ENCODE measurements at places on chromosomes 11 and 22.

DNA sequence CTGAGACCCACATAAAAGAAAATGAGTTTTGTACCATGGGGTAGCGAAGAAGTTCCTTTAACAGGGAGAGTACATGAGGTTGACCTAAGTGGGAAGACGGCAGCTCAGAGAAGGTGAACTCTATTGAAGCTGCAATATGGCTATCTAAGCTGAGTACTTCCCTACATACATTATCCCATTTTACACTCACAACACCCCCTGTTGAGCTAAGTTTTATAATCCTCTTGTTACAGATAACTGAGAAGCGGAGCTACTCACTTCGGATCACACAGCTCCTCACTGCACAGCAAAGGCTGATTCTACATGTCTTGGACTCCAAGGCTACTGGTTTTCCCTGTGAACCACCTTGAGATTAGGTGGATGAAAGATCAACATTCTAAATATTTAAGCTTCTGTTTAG is 8.2 kb upstream of the PIWIL4 start:
- DNase-seq, result no peak

- DNase-seq, result no peak
Observed at GRCh38 chr11:12182302-12182675, 71.9 kb downstream of the MICAL2 start.

DNA sequence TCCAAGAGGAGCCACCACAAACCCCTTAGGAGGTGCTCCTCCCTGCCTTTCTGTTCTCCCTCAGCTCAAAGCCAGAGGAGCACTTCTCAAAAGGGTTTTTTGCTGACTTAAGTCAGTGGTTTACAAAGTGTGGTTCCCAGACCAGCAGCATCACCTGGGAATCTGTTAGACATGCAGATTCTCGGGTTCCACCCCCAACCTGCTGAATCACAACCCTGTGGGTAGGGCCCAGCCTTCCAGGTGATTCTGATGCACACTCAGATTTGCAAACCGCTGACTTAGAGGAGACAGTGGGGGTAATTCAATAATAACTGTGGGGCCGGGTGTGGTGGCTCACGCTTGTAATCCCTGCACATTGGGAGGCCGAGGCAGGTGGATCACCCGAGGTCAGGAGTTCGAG is 22.8 kb downstream of the CREB3L1 start:
- no peak for DNase-seq

GRCh38 chr11:120719348-120719747 is 207.8 kb downstream of the GRIK4 start:
- no peak for DNase-seq

DNA sequence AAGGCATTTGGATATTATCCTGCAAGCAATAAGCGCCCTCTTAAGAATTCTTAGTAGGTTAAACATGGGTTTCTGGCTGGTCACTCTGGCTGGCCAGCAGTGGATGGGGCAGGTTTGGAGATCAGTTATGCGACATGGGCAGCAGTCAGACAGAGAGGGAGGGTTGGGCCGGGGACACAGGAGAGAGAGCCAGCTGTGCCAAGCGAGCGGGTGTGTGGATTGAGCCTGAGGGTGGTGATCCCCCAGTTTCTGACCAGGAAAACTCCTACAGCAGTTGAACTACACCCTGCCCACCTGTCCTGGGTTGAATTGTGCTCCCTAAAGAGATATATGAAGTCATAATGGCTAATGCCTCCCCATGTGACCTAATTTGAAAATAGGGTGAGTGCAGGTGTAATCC is 671.2 kb downstream of the TBC1D22A start:
- DNase-seq, result peak; percentile 8

DNA sequence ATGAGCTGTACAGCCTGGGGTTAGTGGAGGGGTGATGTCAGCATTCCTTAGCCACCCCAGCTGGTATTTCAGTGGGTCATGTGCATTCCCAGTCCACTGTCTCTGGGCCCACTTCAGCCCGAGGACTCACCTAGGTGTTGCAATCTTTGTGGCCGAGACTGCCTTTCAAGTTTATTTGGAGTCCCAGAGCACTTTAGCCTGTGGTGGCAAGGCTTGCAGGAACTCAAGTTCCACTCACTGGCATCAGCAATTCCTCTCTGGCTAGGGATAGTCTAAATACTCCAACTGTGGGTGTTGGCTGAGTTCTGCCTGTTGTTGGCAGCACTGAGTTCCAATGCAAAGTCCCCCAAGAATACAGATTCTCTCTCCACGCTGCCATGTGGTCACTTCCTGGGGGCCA is 191.6 kb upstream of the PGR start:
- no peak for DNase-seq

GRCh38 chr22:50221410-50222300 is 20.8 kb downstream of the SELENOO start:
- DNase-seq, result no peak

DNA sequence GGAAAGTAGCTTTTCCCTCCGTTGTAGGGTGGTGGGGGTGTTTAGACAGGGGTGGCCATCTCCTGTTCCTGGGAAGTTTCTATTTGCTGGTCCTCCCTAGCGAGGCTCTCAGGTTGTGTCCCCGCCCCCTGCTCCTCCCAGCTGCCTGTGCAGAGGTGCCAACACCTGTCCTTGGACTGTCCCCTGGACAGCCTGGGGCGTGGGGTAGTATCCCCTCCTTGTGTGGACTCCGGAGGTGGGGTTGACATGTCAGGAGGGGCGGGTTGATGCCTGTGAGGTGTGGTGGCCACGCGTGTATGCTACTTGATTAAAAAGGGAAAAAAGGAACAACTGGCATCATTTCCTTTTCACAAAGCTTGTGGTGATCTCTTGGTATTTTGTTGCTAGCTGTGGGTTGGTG is 14.3 kb upstream of the RANBP1 start:
- no peak for DNase-seq

DNA sequence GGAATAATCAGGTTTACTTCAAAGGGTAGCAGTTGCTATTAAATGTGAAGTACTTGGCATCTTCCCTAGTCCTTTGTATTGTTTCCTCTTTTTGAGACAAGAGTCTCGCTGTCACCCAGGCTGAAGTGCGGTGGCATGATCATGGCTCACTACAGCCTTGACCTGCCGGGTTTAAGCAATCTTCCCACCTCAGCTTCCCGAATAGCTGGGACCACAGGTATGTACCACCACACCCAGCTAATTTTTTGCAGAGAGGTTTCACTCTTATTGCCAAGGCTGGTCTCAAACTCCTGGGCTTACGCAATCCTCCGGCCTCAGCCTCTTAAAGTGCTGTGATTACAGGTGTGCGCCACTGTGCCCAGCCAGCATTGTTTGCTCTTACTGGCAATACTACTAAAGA is 36.2 kb upstream of the RAPSN start:
- DNase-seq, result no peak

GRCh38 chr22:21941921-21942320 is 10.7 kb downstream of the PPM1F start:
- DNase-seq, result no peak

- DNase-seq, result no peak
Observed at GRCh38 chr11:18791969-18792628, 501 bp upstream of the PTPN5 start.

GRCh38 chr11:116600930-116601329 is 171.9 kb downstream of the BUD13 start:
- DNase-seq, result peak; percentile 5

DNA sequence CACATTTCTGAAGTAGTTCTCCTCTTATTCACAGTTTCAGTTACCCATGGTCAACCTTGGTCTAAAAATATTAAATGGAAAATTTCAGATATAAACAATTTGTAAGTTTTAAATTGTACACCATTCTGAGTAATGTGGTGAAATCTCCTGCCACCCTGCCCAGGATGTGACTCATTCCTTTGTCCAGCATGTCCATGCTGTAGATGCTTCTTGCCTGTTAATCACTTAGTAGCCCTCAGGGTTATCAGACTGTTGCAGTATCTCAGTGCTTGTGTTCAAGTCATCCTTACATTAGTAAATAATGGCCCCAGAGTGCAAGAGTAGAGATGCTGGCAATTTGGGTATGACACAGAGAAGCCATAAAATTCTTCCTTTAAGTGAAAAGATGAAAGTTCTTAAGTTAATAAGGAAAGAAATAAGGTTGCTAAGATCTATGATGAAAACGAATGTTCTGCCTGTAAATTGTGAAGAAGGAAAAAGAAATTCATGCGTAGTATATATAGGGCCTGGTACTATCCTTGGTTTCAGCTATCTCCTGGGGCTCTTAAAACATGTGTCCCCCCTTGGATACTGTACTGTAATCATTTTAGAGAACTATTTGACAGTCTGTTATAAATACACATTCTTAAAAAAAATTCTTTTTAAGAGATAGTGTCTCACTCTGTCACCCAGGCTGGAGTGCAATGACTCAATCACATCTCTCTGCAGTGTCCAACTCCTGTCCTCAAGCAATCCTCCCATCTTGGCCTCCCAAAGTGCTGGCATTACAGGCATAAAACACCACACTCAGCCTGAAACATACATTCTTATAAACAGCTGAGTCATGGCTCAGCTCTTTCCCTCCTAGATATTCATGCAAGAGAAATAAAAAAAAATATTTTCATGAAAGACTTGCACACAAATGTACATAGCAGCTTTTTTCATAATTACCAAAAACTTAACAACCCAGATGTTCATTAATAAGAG is 31.3 kb downstream of the MTNR1B start:
- no peak for DNase-seq

DNA sequence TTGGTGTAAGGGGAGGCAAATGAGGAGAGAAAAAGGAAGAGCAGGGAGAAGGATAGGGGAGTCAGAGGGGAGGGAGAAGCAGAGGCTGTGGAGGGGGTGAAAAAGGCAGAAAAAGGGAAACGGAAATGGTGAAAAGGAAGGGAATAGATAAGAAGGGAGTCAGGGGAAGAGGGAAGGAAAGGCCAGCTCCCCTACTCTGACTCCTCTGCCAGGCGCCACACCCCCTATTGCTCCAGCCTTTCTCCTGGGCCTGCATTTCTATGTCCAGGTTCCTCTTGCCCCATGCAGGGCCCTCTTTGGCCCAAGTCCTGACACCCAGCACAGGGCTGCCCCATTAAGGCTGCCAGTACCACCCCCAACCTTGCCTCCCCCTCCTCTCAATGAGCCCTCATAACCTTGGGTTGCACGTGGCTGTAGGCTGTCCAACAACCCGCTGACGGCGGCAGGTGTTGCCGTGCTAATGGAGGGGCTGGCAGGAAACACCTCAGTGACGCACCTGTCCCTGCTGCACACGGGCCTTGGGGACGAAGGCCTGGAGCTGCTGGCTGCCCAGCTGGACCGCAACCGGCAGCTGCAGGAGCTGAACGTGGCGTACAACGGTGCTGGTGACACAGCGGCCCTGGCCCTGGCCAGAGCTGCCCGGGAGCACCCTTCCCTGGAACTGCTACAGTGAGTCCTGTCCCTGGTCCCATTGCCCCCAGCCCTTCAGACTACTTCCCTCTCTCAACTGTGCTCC is 3.4 kb upstream of the NHERF4 start:
- no peak for DNase-seq

GRCh38 chr11:32153747-32154146 is 62.9 kb downstream of the RCN1 start:
- DNase-seq, result no peak

DNA sequence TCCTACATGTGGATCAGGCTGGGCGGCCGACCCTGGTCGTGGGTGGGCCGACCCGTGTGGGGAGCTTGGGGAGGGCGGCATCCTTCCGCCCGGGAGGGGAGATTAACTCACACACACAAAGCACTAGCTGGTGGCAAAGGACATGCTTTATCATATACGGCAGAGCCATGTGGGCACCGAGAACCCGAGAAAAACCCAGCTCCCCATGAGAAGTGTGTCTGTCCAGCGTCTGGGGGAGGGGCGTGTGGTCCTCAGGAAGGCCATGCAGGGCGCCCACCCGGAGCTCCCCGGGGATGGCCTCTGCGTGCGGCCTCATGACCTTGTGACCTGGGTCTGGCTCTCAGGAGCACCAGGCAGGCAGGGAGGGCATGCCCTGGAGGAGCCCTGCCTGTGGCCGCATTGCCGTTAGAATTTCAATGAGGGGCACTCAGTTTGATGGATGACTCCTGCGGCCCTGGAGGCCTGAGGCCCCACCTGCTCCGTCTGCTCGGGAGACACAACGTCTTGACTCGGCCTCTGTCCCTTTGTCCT is 39.4 kb upstream of the TOLLIP start:
- DNase-seq, result peak; percentile 46

GRCh38 chr11:44004452-44005062 is 43.2 kb upstream of the ACCSL start:
- no peak for DNase-seq

- peak; percentile 57 for DNase-seq
Observed at GRCh38 chr11:64566915-64567891, 23.8 kb upstream of the SLC22A12 start.

DNA sequence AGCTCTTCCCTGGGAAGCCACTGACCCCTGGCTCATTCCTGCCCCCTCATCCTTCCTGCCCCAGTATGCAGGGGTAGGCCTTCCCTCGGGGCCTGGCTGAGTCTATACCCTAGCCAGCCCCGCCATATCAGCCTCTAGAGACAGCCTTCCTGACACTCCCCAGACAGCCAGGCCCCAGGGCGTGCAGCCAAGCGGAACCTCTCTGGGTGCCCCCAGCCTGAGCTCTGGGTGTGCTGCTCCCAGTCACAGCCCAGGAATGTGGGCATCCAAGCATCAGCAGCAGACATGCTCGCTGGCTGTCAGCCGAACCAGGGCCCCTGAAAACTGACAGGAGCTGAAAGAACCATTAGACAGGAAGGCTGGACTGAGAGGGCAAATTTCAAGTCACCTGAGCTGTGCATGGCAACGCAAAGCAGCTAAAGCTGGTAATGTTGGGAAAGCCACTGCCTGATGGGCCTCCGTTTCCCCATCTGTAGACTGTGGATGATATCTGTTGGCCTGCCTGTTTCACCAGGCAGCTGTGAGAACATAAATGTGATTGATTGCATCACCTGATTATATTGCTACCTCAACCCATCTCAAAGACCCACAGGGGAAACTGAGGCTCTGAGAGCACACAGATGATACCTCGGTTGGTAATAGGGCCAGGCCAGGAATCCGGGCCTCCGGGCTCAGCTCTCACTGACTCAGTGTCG is 93.2 kb downstream of the LRRC32 start:
- no peak for DNase-seq

GRCh38 chr11:130166457-130166784 is 6.8 kb downstream of the ST14 start:
- no peak for DNase-seq

GRCh38 chr11:42234451-42234951 is 775.0 kb upstream of the LRRC4C start:
- DNase-seq, result no peak

DNA sequence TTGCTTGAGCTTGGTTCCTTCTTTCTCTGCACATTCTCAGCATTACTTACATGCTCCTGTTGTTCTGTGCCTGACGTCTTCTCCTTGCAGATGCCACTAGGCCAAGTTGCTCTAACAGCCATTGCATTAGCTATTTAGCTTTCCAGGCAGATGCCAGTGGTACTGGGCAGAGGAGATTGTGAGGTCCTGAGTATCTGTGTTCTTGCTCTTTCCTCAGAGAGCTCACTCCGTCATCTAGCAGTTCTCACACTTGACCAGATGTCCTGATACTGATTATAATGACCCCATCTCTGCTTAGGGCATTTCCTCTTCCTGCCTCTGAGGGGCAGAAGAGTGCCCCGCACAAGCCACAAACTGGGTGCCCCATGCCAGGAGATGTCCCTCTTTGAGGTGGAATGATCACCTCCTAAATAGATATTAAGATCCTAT is 30.7 kb downstream of the ARHGAP1 start:
- no peak for DNase-seq
